ENCODE measurements at places on chromosomes 2 and 18. TPM values are rescaled to one million over a fixed set of nuclear protein-coding genes. Genes with fewer than 3 reads are reported as not detected.

The MALT1 gene
- 101 TPM for total RNA-seq

The MAT2A gene
- 273 TPM for total RNA-seq

The DSG1 gene
- not detected for total RNA-seq

The HYCC2 gene
- 35.5 TPM for total RNA-seq

The SLC5A7 gene
- total RNA-seq, result not detected

The SRBD1 gene
- total RNA-seq, result 22.4 TPM

The ARHGAP25 gene
- 139 TPM for total RNA-seq

Data from naive thymus-derived CD4-positive, alpha-beta T cell (primary cell).